Natural killer cell (primary cell): ENCODE measurements at places on chromosomes 5 and 9. TPM values are rescaled to one million over a fixed set of nuclear protein-coding genes. Genes with fewer than 3 reads are reported as not detected.
A peak's percentile ranks its signal among the peaks of the same experiment; 100 is the strongest.

DNA sequence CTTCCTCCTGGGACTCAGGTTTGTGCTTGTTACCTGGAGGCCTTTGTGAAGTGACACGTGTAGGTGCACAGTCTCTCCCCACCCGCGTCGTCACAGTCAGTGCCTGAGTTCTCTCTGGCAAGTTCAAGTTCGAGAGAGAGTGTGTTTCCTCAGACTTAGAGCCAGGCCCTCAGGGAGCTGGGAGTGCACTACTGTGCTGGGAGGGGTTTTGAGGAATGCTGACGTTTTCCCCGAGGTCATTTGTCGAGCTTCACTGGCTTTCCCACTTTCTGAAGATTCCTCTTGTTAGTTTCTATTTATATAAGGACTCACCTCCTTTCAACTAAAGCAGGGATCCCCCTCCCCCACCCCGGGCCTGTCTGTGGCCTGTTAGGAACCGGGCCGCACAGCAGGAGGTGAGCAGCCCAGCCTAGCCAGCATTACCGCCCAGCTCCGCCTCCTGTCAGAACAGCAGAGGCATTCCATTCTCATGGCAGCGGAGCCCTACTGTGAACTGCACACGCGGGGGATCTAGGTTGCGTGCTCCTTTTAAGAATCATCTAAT, 209.2 kb downstream of the DIRAS2 start:
- DNase-seq: no peak

- DNase-seq: no peak
Measured at GRCh38 chr9:12813960-12814876, 39.4 kb downstream of the LURAP1L start.

DNA sequence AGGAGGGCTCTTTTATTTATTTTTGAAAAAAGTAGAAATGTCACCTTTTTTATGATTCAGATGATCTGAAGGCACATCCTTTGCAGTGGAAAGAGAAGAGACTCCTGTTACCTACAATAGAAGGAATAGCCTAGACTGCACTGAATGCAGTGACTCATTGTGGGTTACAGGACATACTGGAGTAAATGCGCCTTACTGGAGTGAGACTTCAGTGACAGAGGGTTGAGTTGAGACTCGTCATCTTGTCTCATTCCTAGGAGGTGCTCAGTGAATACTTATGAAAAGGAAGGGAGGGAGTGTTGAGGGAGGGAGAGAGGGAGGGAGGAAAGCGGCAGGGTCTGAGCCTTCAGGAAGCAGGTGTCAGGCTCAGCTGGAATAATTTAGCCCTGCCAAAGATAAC, 25.2 kb downstream of the ANKRA2 start:
- no peak for DNase-seq

GRCh38 chr9:126378761-126379160, 52.1 kb downstream of the MVB12B start:
- DNase-seq: no peak

DNA sequence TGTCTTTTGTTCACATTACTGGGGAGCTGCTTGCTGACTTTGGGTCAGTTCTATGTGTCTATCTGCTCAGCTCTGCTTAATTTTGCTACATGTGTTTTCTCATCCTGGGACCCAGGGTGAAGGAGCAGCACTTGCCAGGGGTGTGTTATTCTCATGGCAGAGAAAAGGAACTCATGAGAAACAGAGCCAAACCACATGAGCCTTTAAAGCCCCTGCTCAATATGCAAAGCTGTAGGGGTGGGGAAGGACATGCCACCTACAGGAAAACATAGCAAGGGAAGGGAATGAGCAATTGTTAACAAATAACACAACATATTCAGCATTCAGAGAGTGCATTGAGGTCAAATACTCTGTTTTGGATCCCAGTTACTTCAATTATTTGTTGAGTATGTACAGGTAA, 290.9 kb downstream of the CDK5RAP2 start:
- no peak for DNase-seq

GRCh38 chr5:104172976-104173375, 610.4 kb upstream of the NUDT12 start:
- no peak for DNase-seq

DNA sequence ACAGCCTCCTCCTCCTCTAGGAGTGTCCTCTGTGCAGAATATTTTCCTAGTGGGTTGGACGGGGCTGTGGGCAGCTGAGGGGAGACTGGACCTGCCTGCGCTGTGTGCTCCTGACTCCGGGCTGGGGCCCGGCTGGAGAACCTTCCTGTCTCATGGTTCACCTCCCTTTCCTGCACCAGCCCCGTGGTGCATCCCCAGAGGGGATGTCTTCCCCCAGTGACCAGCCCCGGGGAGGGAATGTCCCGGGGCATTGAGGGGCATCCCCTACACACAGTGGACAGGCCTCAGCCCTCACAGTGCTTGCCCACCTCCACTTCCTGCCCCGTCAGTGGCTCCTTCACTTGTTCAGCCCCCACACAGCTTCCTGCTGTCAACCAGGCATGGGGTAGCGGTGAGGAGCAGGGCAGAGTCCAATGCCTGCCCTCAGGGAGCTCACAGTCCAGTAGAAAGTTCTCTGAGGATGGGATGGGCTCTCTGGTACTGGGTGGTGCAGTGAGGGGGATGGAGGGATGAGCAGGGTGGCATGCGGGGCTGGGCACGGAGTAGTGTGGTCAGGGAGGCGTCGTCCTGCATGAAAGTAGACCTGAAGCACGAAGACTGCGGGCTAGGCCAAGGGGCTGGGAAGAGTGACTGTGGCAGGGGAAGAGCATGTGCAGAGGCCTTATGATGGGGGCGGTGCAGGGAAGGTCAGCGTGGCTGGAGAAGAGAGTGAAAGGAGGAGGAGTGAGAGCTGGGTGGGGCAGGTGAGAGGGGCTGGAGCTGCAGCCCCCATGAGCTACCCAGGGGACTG, 52.1 kb upstream of the PITX1 start:
- no peak for DNase-seq

- DNase-seq: no peak
Measured at GRCh38 chr5:13785781-13786415, 158.6 kb downstream of the DNAH5 start.

DNA sequence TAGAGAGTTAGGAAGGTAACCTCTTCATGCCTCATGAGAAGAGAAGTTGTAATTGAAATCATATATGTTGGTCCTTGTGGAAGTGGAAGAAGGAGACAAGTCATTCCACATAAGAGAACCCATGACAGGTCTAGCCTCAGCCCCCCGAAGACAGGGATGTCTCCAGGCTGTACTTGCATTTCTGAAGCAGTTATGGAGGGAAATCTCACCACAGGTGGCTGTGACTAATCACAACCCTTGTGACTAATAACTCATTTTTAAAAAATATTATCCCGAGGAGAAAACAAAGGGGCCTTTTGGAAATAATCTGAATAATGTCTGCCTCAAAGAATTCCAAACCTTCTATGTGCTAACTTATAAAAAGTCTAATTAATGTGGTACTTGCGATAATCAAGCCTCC, 262.1 kb upstream of the RPS23 start:
- DNase-seq: no peak

GRCh38 chr5:141877356-141878185, 639 bp downstream of the PCDH1 start:
- peak; percentile 40 for DNase-seq

- DNase-seq: no peak
Measured at GRCh38 chr5:67346611-67347010, 150.0 kb upstream of the CD180 start.

DNA sequence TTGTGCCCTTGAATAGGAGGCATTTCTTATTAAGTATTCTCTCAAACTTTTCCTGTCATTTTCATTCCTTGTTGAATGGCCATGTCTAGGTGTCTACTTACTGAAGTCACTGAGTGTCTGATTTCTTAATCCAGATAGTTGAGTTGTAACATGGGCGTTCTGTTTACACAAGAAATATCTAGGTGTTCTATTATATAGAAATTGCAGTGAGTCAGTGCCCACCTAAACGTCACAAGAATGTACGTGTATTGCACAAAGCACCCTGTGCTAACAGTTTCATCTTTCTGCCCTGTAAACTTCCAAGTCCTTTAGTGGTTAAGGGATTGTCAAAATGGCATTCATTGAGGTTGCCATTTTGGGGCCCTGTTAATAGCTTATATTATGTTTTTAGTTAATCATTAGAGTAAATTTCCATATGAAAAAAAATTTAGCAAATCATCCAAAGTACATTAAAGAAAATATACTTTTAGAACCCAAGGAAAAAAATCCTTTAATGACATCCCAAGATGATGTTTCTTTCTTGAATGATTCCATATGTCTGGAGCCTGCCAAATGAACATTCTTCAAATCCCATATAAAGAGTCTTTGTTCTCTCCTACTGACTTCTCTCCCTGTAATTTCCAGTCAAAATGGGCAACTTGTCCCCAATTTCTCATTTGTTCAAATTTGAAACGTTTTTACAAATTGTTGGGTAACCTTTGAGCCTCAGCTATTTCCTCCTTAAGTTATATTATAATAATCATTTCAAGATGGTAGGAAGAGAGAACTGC, 114.2 kb downstream of the GOLPH3 start:
- DNase-seq: no peak

GRCh38 chr9:70477146-70477745, 62.8 kb upstream of the KLF9 start:
- DNase-seq: no peak

- DNase-seq: no peak
Measured at GRCh38 chr9:88406051-88406450, 17.8 kb downstream of the SPIN1 start.

- no peak for DNase-seq
Measured at GRCh38 chr5:145917288-145917687, 19.1 kb upstream of the SH3RF2 start.

DNA sequence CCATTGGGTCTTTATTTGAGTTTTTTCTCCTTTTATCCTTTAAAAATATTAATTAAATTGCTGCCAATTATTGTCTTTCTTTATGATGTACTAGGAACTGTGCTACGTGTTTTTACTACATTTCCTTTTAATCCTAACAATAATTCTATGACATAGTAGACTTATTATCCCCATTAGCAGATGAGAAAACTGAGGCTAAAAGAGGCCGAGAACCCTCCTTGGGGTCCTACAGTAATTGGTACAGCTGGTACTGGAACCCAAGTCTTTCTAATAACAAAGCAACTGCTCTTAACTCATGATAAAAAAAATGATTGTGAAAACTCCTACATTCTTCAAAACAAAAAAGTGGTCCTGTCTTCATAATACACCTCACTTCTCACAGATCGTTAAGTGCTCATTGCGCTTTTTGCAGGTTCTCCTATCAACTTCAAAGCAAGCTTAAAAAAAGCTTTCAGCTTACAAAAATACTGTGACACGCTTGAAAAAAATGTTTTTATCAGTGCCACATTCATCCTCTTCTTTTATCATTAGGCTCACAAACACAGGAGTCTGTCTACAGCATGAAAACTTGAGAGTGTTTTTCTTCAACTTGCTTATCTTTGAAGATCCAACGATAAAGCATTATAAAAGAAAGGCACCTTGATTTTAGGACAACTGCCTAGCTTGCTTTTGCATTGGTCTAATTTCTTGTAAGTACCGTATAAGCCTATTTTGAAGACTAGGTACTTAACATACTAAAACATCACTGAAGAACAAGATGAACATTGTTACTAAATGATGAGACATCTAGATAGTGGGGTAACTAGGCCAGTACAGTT, 32.4 kb downstream of the FYB1 start:
- no peak for DNase-seq

DNA sequence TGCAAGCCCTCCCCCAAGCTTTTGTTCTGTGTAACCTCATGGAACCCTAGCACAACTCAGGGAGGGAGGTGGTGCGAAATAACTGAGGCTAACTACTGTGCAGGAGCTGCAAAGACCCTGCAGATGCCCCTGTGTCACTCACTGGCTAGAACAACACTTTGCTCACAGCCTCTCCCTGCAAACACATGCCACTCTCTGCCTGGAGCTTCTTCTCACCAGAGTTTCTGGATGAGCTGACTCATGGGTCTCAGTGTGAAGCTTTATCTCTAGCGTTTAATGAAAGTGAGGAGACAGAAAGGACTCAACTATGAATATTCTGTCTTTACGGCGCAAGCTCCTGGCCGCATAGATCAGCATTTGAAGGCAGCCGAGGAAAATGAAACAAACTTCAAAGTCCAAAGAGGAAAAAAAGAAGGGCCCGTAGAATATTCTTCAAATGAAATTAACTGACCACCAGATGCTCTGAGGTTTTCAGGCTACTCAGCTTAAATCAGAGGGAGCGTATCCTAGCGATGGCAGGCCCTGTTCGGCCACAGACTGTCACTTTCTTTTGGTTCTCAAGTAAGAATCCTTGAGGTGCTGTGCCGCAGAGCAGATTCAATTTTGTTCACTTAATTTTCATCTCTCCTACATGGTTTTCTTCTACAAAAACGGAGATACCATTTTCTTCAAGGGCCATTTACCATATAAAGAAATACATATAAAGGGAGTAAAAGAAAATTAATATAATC, 77.7 kb upstream of the TAS2R1 start:
- DNase-seq: no peak

DNA sequence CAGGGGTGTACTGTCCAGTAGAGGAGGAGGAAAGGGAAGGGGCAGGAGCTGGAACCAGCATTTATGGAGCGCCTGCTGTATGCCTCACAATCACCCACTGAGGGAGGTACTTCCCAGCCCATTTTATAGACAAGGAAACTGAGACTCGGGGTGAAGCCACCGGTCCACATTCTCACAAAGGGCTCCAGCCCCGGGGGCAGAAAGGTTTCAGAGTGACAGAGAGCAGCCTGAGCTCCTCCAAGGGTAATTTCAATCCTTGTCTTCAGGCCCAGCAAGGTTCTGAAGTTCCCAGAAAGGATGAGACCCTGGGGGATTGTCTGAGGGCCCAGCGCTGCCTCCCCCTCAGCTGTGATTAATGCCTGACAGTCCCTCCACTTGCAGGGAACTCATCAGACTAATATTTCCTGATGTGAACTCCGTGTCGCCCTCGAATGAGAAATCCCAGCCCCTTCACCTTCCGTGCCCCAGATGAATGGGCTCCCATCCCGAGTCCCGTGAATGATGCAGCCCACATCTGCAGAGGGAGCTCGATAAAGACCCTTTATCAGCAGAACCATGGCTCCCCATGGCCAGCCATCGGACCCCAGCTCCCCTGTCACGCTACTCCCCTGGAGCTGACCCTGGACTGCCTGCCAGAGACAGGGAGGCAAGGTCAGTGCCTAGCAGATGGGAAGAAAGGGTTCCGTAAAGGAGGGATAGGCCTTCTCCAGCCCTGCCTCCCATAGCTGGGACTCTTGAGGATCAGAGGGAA, 32.1 kb upstream of the MVB12B start:
- no peak for DNase-seq

GRCh38 chr5:101174981-101175380, 271.9 kb upstream of the ST8SIA4 start:
- DNase-seq: no peak

GRCh38 chr9:118529210-118529609, 825.0 kb downstream of the TLR4 start:
- DNase-seq: no peak

GRCh38 chr5:132267166-132267739, 9.8 kb downstream of the PDLIM4 start:
- no peak for DNase-seq

- DNase-seq: no peak
Measured at GRCh38 chr5:100950985-100951384, 47.9 kb upstream of the ST8SIA4 start.

Gene CCL27
- total RNA-seq: not detected

Gene GPX8
- not detected for total RNA-seq

Gene CCDC69
- 181 TPM for total RNA-seq

Gene AGXT2
- not detected for total RNA-seq

Gene FOXD4L4
- total RNA-seq: not detected

Gene GARIN3
- not detected for total RNA-seq

Gene TTC23L
- not detected for total RNA-seq
